ENCODE measurements at places on chromosomes 4 and X.
A peak's percentile ranks its signal among the peaks of the same experiment; 100 is the strongest.

DNA sequence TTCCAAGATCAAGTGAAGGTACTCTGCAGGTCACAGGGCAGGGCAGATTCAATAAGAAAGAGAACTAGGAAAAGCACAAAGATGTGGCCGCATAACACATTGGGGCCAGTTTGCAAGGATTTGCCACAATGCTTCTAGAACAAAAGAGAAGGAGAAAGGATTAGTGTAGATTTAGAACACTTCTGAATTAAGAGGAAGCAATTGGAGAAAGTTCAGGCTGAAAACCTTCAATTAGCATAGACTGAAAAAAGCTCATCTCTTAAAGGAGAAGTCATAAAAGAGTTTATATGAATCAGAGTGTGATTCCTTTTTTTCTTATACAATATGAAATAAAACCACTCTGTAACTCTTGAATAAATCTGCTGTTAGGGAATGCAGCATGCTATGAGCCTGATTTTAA lies 215.6 kb upstream of the FAT1 start:
- DNase-seq = no peak

- DNase-seq = peak; percentile 2
Measured at GRCh38 chrX:97563531-97564133, 679.9 kb downstream of the RPA4 start.

DNA sequence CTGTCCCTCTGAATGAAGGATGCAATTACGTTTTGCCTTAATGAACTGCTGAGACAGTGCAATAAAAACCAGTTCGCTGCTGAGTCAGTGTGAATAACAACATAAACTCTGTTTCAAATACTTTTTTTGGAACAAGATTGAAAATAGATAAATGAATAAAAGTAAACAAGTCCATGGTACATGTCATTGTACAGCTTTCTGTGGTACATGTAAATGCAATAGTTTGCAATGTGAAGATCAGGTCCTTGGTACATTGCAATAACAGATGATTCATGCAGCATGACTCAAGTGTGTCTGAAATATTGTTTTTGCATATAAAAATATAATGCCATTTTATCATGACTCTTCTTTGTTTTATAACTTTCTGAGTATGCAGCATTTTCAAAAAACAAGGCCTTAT lies 193.4 kb upstream of the PACRGL start:
- no peak for DNase-seq

GRCh38 chrX:94576367-94577004 lies 902.5 kb downstream of the FAM133A start:
- no peak for DNase-seq

- DNase-seq = no peak
Measured at GRCh38 chr4:2942037-2942531, 21.1 kb downstream of the NOP14 start.

DNA sequence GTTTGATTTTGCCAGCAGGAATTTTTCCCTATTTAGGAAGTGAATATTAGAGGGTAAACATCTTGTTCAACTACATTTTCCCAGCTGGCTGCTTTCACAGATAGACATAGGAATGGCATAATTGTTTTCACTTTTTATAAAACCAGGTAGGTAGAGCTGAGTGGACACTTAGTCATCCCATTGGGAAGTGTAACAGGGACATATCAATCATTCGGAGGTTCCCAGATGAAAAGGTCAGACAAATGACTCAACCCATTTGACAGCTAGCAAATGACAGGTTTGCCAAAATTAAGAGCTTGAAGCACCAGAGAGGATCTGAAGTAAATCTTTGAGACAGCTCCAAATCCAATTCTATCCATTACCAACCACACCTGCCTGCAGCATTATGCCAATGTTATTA lies 205.3 kb downstream of the SLC39A8 start:
- DNase-seq = no peak

DNA sequence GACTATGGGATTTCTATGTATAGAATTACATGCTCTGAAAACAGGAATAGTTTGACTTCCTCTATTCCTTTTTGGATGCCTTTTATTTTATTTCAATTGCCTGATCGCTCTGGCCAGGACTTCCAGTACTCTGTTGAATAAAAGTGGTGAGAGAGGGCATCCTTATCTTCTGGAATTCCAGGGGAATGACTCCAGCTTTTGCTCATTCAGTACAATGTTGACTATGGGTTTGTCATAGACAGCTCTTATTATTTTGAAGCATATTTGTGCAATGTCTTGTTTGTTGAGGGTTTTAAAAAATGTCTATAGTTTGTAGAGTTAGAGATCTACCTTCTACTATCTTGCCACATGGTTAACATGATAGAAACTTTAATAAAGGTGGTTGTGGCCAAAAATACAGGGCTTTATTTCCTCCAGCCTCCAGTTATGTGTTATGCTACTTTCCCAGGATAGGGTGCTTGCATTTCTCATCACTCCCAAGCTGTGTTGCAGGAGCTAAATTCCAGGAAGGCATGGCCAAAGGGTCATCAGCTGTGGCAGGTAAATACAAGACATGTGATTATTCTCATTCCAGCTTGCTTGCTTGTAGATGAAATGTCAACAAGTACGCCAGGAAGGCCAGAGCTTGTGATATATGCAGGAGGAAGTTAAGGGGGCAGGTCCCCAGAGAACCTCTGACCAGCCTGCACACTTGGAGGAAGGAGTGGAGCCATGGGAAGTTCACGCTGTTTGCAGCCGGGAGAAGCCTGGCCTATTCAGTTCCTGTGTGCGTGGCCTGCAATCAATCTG lies 142.4 kb upstream of the CPXCR1 start:
- DNase-seq = no peak

- DNase-seq = no peak
Measured at GRCh38 chr4:76652389-76652788, 217.4 kb downstream of the SHROOM3 start.

DNA sequence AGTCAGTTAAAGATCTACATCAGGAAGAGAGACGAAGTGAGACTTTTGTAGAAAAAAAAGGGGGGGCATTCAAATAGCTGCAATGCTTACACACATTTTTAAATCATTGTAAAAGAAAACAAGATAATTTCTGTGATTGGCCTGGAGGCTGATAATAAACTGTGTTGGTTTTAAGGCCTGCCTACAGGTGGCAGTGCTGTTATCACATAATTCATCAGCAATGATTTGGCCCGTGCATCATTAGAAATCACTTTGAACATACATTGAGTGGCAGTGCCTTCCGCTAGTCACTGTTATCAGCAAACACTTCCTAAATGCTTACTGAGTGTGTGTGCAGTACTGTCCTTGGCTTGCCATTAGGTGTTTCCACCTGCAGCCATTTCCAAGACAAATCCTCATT lies 831.9 kb downstream of the TRIML1 start:
- DNase-seq = no peak

GRCh38 chr4:148630051-148630450 lies 187.8 kb upstream of the NR3C2 start:
- DNase-seq = no peak

DNA sequence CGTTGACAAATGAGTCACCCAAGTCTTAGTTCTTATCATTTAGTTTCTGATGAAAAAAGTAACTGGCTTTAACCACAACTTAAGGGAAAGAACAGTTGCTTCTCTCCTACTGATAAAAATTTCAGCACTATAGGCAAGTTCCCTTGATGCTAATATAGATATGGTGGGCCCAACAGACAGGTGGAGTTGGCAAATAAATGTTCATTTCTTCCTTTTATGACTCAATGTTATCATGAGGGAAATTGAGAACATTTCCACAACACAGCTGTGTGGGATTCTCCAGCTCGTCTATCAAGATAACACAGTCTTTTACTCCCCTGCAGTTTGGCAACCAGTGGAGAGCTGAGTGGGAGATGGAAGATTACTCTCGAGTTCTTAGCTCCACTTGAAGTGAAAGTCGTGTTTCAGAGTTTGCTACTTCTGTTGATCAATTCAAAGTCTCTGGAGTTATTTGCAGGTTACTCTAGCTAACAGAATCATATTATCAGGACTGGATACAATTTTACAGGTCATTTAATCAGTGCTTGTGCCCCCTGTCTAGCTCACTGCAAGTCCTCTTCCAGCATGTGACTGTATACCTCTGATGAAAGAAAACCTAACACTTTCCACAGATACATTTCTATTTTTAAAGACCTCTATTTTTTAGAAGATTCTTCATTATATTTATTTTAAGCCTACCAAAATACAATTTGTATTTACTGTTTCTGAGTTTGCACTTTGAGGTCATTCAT lies 270.6 kb upstream of the GK2 start:
- DNase-seq = no peak

- no peak for DNase-seq
Measured at GRCh38 chr4:98778206-98778605, 119.8 kb upstream of the TSPAN5 start.

DNA sequence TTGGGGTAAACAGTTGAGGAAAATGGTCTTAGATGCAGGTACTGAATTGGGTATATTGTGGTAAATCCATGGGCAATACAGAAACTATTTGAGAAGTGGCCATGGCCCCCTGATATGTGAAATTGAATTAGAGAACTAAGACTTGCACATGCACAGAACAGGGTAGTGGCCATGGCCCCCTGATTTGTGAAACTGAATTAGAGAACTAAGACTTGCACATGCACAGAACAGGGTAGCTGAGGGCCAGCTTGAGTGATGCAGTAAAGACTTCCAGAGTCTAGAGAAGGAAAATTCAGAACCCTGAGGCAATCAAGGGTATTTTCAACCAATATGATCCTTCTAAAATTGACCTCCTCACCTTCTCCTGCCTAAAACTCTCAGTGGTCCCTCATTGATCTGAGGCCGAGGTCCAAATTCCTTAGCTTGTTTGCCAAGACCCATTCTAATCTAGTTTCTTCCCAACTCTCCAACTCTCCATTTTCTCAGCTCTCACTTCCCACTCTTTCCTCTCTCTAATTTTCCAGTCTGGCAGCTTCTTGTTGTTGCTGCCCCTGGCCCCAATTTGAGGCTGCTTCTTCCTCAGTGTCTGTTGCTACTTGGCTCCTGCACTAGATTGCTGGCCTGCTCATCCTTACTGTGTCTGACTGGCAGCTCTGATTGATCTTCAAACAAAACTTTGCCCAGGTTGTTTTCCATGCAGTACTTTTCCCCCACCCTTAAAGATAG lies 72.4 kb downstream of the FRAS1 start:
- DNase-seq = no peak

All from caudate nucleus (tissue), 63 donors.